CD4-positive, alpha-beta T cell treated with Interleukin-6 for 4 hours (primary cell): ENCODE measurements at places on chromosomes 7 and 10.

DNA sequence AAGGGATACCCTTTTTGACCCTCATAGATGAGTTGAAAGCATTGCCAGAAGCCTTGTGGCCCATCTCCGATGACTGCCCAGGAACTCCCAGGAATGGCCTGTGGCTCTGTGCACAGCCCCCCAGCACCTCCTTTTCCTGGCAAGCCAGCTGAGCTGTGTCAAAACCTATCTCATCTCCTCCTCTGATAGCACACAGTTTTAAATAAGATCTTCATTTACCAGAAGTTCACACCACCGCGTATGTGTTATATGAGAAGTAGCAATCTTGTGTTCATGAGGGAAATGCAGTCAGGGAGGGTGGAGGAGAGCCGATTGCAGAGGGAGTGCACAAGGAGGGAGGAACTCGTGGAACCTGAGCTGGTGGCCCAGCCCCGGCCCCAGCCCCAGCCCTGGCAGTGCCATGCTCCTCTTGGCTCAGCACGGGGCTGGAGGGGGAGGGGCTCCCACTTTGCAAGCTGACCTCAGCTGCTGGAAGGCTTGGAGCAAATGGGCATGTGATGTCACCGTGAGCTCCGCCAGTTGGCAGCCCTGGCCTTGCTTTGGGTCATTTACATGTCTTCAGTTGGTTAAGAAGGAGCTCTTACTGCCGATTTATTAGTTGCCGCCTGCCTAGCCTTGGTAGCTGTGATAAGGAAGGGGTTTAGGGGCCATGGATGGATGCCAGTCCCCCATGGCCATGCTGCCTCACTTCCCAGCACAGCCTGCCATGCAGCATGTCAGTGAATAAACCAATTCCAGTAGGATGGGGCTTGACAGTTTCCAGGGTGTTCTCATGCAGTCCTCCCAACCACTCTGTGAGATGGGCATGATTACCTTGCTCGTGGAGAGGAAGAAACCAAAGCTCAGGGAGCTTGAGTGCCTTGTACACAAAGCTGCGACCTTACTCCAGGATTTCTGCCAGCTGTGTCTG is 20.0 kb downstream of the UNC5B start:
- no peak for DNase-seq

DNA sequence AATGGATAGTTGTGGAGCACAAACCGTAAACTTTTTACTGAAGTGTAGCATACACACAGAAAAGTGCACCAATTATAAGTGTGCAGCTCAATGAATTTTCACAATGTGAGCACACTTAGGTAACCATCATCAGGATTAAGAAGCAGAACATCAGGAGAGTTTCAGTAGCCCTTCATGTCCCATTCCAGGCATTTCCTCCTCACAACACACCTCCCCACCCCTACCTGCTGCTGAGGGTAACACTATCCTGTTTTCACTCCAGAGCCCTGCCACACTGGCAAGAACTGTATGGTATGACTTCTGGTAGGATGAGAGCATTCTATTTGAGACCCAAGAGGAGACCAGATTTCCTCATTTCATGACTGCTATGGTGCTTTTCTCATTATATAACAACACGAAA is 166.5 kb downstream of the PPP1R3A start:
- DNase-seq = no peak

DNA sequence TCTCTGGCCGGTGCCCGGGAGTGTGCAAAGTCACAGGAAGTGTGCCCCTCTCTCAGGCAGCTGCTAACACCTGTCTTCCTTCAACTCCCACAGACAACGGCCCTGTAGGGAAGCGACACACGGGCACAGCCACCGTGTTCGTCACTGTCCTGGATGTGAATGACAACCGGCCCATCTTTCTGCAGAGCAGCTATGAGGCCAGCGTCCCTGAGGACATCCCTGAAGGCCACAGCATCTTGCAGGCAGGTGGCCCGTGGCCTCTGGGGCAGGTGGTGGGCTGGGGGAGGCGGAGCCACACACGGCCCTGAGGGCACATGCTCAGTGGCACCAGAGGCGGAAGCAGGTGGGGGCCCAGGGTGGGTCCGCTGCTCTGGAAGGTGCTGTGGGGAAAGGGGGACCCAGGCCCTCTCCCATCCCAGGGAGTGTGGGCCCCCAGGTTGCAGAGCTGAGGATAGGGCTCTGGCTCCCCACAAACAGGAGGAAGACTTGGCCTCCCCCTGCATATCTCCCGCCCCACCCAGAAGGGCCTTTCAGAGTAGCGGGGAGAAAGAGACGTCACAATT is 6.9 kb downstream of the C10orf105 start:
- DNase-seq = peak; percentile 57

DNA sequence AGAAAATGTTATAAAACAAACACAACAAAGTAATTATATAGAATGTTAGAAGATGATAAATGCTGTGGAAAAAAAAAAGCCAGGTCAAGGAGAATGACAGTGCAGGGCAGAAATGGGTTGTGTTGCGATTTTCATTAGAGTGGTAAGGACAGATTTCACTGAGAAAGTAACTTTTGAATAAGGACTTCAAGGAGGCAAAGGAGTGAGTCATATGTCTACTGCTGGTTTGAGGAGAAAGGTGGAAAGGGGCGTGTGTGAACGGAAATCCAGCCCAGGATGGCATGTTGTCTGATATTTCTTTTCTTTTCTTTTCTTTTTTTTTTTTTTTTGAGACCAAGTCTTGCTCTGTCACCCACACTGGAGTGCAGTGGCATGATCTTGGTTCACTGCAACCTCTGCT is 12.3 kb upstream of the DLD start:
- no peak for DNase-seq
